ENCODE measurements at places on chromosomes 12 and 14. TPM values are rescaled to one million over a fixed set of nuclear protein-coding genes. Genes with fewer than 3 reads are reported as not detected.

TAS2R7 gene
- not detected for total RNA-seq

TMEM121 gene
- total RNA-seq = 5.1 TPM

CMKLR1 gene
- 4.5 TPM for total RNA-seq

SPTB gene
- total RNA-seq = 0.66 TPM

TNFAIP2 gene
- total RNA-seq = 8.2 TPM

CACNB3 gene
- 9.7 TPM for total RNA-seq

OVCH1 gene
- not detected for total RNA-seq

TRHDE gene
- 5.8 TPM for total RNA-seq

GRCh38 chr12:91379051-91379775 lies 196.6 kb upstream of the DCN start:
- DNase-seq = no peak

- DNase-seq = no peak
These were observed 96.1 kb downstream of the TRHDE start for GRCh38 chr12:72368298-72368697.

GRCh38 chr12:15270591-15270990 lies 49.4 kb upstream of the RERG start:
- DNase-seq = no peak

GRCh38 chr14:104315169-104315568 lies 176.8 kb downstream of the KIF26A start:
- no peak for DNase-seq

GRCh38 chr12:4567073-4567881 lies 5.3 kb downstream of the DYRK4 start:
- no peak for DNase-seq

GRCh38 chr12:131893605-131894312 lies 663 bp upstream of the ULK1 start:
- peak; percentile 36 for DNase-seq

DNA sequence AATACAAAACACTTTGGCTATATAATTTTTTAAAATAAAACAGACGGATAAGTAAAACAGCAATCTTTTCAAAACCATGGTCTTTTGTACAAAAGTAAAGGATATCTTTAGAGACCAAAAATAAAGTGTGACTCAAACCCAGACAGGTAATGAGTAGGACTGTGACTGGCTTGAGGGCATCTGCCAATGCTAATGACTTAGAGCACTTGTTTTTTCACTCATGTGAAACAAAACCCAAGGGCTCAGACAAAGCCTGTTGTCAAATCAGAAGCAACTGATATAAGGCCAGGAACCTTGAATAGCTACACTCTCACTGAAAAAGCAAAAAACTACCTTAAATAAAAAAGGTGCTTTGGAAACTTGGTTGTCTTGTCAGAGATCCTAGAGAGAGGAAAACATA lies 357.4 kb downstream of the TMEM117 start:
- no peak for DNase-seq

DNA sequence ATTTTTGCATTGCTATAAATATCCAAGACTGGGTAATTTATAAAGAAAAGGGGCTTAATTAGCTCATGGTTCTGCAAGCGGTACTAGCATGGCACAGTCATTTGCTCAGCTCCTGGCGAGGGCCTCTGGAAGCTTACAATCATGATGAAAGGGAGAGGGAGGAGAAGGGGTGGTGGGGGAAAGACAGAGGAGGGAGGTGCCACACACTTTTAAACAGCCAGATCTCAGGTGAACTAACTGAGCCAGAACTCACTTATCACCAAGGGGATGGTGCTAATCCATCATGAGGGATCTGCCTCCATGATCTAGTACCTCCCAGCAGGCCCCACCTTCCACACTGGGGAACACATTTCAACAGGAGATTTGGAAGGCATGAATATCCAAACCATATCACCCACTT lies 476.3 kb downstream of the PCNX1 start:
- no peak for DNase-seq

- DNase-seq = no peak
These were observed 54.4 kb downstream of the EFCAB11 start for GRCh38 chr14:89899917-89900663.

DNA sequence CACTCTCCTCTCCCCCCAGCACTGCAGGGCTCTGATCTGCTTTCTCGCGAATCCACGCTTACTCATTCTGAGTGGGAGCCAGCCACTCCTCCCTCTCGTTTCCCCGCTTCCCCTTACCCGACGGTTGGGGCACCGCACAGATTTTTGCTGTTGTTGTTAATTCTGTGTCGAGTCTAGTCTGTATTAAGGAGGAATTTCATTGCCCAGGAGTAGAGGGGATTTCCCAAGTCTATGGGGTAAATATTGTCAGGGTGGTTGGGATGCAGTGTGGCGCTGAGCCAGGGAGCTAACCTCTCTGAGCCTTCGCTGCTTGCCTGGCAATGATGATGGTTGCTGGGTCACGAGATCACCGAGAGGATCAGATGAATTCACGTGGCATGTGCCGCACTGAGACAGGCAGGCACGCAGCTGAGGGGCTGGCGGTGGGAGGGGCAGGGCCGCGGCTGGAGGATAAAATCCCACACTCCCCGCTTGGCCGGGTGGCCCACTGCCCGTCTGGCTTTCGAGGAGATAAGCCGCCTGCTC lies 18.5 kb downstream of the NCOR2 start:
- DNase-seq = peak; percentile 74

GRCh38 chr14:69428289-69428998 lies 30.0 kb downstream of the SLC39A9 start:
- no peak for DNase-seq

- no peak for DNase-seq
These were observed 366.7 kb downstream of the GALC start for GRCh38 chr14:87626266-87626665.

DNA sequence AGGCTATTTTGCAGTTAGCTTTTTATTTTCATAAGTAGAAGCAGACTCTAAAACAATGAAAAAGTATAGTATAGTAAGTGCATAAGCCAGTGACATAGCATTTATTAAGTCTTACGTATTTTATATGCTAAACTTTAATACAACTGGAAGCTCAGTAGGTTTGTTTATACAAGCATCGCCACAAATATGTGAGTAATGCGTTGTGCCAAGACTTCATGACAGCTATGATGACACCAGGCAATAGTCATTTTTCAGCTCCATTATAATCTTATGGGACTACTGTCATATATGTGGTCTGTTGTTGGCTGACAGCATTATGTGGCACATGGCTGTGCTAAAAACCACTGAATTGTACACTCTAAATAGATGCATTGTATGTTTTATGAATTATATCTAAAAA lies 40.3 kb downstream of the SLC38A2 start:
- DNase-seq = no peak

Data from lower leg skin (tissue), 4 donors.